ENCODE measurements at places on chromosomes 4 and X.
A peak's percentile ranks its signal among the peaks of the same experiment; 100 is the strongest.

DNA sequence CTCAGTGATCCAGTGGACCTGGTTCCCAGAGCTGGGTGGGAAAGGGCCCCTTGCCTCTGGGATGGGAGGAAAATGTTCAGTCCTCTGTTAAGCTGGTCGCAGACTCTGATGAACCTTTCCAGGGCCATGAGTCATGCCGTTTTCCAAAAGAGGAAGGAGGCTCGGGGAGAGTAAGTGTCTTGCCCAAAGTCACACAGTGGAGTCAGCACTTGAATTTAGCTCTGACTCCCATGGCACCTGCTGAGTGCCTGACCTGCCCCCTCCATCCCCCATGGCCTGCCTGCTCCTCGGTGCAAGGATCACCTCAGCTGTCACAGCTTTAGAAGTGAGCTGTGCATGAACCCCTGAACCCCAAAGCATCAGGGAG is 14.0 kb upstream of the KIAA0232 start:
- DNase-seq = peak; percentile 58

- DNase-seq = no peak
Measured at GRCh38 chr4:108219998-108220397, 51.3 kb upstream of the LEF1 start.

- no peak for DNase-seq
Measured at GRCh38 chr4:189255636-189256035, 685.0 kb upstream of the FRG1 start.

DNA sequence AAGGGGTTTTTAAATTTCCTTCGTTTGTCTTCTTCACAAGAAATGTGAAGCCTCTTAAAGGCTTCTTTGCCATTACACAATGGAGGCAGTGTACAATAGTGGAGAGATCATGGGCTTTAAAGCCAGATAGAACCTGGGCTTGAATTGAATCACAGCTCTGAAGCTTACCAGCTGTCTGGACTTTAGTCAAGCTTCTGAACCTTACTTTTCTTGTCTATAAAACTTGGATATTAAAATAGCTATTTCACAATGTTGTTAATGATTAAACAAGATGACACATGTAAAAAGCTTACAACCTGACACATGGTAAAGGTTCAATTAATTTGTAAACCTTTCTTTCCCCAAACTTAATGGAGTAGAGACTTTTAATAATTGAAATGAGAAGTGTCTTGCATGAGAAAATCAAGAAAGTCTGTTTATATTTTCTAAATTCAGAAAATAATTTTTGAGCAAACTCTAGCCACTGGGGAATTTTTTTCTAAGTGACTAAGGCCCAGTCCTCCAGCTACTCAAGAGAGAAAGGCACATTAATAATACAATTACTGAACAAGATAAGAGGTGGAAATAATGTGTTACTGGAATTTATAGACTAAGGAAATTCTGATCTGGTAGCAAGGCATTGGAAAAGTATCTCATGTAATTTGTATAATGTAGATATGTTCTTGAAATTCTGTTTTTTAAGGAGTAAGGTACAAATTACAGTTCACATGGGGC is 21.7 kb upstream of the TBC1D8B start:
- DNase-seq = no peak

- DNase-seq = no peak
Measured at GRCh38 chr4:74501579-74501978, 56.6 kb downstream of the AREG start.

DNA sequence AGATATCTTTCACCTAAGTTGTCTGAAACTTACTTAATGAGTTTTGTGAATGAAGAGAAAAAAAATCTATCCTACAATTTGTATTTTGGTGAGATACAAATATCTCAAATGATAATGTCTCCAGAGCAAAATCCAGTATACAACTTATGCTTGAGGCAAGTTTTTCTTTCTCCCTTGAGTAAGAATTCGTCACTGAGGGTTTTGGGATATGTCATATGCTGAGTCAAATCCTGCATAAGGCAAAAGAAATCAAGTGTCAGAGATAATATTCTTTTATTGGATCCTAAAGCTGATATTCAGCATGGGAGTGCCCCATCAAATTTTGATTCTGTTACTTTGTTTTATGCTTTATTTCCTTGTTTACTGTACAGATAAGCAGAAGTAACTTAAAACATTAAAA is 1308.6 kb downstream of the ARAP2 start:
- DNase-seq = no peak
